ENCODE measurements at places on chromosomes 2 and 18.

GRCh38 chr2:170610615-170611014, 104.5 kb upstream of the SP5 start:
- no peak for DNase-seq

GRCh38 chr2:176834226-176834625, 378.4 kb upstream of the HNRNPA3 start:
- no peak for DNase-seq

DNA sequence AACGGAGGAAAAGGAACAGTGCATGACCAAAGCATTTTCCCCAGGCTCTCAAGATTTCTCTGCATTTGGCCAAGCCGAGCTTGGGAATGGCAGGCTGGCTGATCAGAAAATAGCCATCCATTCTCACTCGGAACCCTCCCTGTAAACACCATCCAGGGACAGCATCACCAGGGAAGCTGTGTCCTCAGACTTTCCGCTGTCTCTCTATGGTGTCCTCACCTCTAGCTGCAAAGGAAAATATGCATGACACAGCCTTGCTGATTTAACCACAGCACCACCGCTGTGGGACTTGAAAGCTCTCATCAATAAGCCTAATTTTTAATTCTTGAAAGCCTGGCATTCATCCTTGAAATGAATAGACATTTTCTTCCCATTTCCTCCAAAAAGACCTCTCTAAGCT, 311.7 kb downstream of the EIPR1 start:
- DNase-seq, result no peak

DNA sequence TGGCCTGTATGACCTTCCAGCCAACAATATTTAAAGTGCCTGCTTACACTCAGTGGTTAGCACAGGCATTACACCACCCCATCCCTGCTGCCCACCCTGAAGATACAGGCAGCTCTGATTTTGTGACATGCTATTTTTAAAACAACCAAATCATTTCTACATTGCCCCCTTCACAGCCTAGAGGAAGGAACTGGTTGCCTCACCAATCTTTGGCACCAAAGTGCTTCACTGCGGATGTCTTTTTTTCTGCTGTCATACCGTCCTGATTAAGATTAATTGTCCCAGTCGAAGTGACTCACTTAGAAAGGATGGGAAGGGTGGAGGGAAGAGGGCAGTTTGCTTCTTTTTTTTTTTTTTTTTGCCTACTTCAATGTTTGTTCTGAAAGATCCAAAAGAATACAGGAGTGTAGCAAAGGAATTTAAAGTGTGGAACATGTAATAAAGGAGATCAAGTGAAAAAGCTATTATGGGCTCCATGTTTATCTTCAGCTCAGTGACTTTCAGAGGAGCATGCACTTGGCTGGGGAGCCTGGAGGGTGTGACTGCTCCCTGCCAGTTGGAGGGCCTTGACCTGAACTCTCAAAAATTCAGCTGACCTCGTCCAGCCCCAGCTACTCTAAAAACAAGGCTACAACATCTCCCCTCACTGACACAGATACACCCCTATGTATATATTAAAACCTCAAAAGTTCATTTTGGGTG, 501.1 kb upstream of the TNP1 start:
- no peak for DNase-seq

GRCh38 chr2:226079671-226080181, 680.2 kb downstream of the NYAP2 start:
- DNase-seq, result no peak
